Fibroblast of the conjunctiva (primary cell): ENCODE measurements at places on chromosomes 12 and 14.

GRCh38 chr12:57846285-57846576 lies 298 bp downstream of the CTDSP2 start:
- DNase-seq: no peak

- no peak for DNase-seq
These were observed 653.6 kb downstream of the MED13L start for GRCh38 chr12:115623764-115624334.

DNA sequence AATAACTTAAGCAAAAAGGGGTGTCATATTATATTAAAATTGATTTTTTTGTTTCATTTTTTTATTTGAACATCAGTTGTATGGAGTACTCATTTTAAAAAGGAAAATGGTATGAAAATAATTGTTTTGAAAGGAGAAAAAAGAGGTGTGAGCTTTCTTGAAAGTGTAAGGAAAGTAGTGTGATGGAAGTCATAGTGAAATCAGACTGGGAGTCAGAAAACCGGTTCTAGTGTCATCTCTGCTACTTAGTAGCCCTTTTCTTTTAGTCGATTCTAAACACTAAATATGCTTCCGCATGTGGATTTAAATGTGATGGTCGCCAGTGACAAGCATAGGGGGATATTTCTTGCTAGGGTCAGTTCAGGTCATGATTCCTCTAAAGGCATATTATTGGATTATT lies 1.8 kb upstream of the DYRK2 start:
- DNase-seq: no peak

- DNase-seq: no peak
These were observed 732 bp downstream of the ZNF664 start for GRCh38 chr12:123973552-123974341.

- no peak for DNase-seq
These were observed 30.9 kb upstream of the EMP1 start for GRCh38 chr12:13165617-13166041.

DNA sequence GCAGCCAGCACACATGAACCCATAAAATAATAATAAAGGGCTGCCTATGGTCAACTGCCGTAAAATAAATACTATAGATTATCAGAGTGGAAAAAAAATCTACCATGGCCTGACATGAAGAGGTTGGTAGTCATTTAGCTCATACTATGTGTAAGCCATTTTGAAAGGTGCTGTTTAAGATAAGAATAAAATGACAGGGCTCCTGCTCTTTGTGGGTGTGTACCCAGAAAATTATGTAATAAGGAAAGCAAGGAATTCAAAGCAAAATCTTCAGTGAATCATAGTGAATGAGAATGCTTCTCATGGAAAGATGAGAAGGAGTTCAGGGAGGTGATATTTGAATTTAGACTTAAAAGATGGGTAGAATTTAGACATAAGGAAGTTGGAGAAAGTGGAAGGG lies 42.9 kb upstream of the PPM1H start:
- no peak for DNase-seq

- no peak for DNase-seq
These were observed 4.4 kb upstream of the YY1 start for GRCh38 chr14:100234511-100234910.

DNA sequence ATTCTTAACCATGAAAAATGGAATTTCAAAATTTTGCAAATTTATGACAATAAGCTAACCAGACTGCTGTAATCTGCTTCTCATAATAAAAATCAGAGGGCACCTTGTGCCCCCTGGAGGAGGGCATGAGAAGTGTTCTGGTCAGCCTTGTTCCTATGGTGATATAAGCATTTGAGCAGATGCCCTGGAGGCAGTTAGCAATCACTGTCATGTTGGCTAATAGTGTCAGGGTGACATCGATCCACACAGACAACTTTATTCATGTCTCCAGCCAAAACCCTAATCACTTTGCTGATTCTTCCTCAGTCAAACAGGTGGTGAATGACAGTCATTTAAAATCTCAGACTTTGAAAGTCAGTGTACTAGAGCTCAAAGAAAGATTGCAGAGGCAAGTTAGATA lies 943.0 kb downstream of the GALC start:
- peak; percentile 17 for DNase-seq

- DNase-seq: no peak
These were observed 8.0 kb downstream of the CCDC59 start for GRCh38 chr12:82350161-82350560.

- DNase-seq: no peak
These were observed 4.4 kb upstream of the B4GALNT1 start for GRCh38 chr12:57637364-57637763.

DNA sequence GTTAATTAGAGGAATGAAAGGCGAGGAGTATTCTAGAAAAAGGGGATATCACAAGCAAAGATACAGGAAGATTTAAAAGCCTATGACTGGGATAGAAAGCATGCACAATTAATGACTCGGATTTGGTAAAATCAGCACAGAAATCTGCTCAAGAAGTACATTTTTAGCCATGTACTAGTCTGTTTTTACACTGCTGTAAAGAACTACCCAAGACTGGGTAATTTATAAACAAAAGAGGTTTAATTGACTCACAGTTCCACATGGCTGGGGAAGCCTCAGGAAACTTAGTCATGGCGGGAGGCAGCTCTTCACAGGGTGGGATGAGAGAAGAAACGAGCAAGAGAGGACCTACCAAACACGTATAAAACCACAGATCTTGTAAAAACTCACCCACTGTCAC lies 716.3 kb upstream of the MDGA2 start:
- no peak for DNase-seq

GRCh38 chr14:99535448-99535847 lies 54.2 kb downstream of the CCNK start:
- no peak for DNase-seq

- DNase-seq: no peak
These were observed 35.1 kb upstream of the KCNH3 start for GRCh38 chr12:49503674-49504180.

DNA sequence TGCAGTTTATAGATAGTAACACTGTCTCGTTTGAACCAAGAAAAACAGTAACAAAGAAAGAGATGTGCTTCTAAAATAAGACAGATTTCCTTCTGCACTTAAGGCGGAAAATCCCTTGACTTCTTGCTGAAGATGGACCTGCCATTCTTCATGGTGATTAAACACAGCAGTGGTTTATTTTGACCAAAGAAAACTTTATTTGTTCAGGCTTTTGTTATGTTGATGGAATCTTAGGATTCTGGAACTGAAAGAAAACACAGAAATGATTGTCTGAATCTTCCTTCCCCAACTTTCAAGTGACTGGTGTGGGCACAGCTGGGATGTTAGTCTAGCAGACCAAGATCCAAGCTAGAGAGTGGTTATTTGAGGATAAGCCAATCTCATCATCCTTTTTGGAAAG lies 72.2 kb downstream of the DACT1 start:
- DNase-seq: no peak

DNA sequence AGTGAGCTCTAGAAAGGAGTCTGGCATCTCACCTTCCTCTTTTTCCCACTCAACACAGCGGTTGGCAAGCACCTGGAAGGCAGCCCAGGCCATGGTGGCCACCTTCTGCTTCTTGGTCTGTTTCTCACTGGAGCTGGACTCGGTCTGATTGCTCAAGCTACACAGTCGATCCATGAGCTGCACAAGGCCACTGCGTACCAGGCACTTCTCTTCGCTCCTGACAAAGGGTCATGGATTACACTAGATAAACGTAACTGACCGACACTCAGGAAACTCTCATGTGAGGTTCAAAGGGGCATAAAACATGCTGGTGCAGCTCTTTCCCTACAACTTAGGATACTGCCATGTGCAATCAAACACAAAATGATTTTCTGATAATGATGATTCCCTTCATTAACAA lies 113.7 kb downstream of the TRAFD1 start:
- no peak for DNase-seq

GRCh38 chr14:84493779-84494178 lies 1036.2 kb upstream of the FLRT2 start:
- no peak for DNase-seq

- no peak for DNase-seq
These were observed 122.2 kb downstream of the NCOR2 start for GRCh38 chr12:124445121-124445718.

- no peak for DNase-seq
These were observed 14.6 kb downstream of the GTF2A1 start for GRCh38 chr14:81206115-81206514.

GRCh38 chr12:45518291-45519235 lies 210.9 kb upstream of the ARID2 start:
- DNase-seq: no peak

DNA sequence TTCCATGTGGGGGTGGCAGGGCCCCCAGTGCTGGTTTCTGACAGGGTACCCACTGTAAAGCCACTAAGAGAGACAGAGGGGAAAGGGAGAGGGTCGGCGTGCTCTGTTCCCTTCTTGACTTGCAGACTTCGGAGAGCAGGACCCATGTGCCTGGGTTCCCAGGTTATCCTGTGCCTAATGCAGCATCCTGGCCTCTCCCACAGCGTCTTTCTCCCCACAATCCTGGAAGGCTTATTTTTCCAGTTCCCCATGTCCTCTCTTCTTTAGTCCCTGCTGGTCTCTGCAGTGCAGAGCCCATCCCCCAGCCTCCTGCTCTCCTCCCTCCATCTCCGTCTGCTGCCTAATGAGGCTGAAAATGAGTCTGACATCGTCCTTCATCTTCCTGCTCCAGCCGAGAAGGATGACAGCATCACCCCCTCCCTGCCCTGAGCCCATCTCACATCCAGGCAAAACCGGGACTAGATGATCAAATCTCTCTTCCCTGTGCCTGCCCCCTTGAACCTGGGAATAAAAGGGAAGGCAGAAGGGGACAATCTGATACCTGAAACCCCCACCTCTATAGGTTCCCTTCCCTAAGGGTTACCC lies 15.1 kb downstream of the CALCOCO1 start:
- DNase-seq: no peak

DNA sequence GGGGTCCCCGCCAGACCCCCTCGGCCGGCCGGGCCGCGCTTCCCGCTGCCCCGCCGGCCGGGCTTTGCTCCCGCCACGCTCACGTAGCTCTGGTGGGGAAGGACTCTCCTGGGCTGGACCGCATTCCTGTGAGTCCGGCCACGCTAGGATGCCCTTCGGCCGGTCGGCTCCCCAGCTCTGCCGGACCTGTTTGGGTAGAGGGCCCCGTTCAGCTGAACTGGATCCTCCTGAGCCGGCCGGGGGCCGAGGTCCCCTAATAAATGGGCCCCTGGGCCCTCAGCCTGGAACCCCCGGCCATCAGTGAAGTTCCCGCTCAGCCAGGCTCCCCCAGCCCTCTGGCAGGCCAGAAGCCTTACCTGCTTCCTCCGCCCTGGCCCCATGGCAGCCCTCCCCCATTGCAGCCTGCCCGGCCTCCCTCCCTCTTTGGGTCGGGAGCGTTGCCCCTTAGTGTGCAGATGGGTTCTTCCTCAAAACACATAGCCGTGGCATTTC lies 593 bp downstream of the UNC119B start:
- DNase-seq: no peak

DNA sequence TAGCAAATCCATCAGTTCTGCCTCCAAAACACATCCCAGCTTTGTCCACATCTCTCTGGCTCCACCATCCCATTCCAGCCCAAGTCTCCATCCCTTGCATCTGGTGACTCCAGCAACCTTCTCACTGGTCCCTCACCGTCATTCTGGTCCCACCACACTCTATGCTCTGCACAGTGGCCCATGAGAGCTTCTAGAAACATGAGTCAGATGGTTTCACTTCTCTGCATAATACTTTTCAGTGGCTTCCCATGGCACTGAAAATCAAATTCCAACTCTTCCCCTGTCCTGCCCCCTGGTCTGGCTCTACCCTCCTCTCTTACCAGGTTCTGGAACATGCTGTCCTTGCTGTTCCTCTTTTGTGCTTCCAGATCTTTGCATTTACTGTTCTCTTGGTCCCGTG lies 17.2 kb upstream of the C12orf76 start:
- DNase-seq: no peak

- DNase-seq: no peak
These were observed 101.9 kb downstream of the DACT1 start for GRCh38 chr14:58739674-58740073.

GRCh38 chr14:104146651-104147345 lies 8.4 kb downstream of the KIF26A start:
- no peak for DNase-seq
